ENCODE measurements at places on chromosomes 12 and 14. TPM values are rescaled to one million over a fixed set of nuclear protein-coding genes. Genes with fewer than 3 reads are reported as not detected.

Gene NDUFB1
- 279 TPM for total RNA-seq

Gene ACOT6
- total RNA-seq: not detected

Gene TEX52
- total RNA-seq: not detected

Gene CD27
- total RNA-seq: not detected

Gene OLR1
- not detected for total RNA-seq

Gene ART4
- total RNA-seq: not detected

Gene PTGER2
- 1.6 TPM for total RNA-seq

Gene HOXC12
- total RNA-seq: not detected

Gene SRSF9
- total RNA-seq: 79.9 TPM

Gene AQP6
- total RNA-seq: 0.52 TPM

Gene PTGES3
- 85.1 TPM for total RNA-seq

Gene SUDS3
- 26.1 TPM for total RNA-seq

Gene DHH
- total RNA-seq: 1.6 TPM

Gene ASPG
- total RNA-seq: 0.52 TPM

Gene TCL1B
- total RNA-seq: 1.0 TPM

Gene KLRB1
- total RNA-seq: 0.52 TPM

Gene ANGEL1
- 9.9 TPM for total RNA-seq

Gene DNAI7
- total RNA-seq: 1.6 TPM

Gene TTC9
- total RNA-seq: 1.0 TPM

Gene REM2
- under 0.01 TPM for total RNA-seq

Gene LRTM2
- not detected for total RNA-seq

Gene FGF23
- total RNA-seq: under 0.01 TPM

Gene GALC
- total RNA-seq: 24.5 TPM

Gene SOAT2
- under 0.01 TPM for total RNA-seq

Gene CEP83
- total RNA-seq: 10.4 TPM

Gene ZNF664
- 25.1 TPM for total RNA-seq

Gene CSRP2
- 20.4 TPM for total RNA-seq

Gene FOXN4
- not detected for total RNA-seq

Gene TPCN1
- 11.0 TPM for total RNA-seq
